CD14-positive monocyte (primary cell): ENCODE measurements at places on chromosomes 16 and 17.

- no peak for DNase-seq
These were observed 6.0 kb downstream of the SOX9 start for GRCh38 chr17:72126575-72127486.

- DNase-seq, result no peak
These were observed 33.9 kb upstream of the CLEC18B start for GRCh38 chr16:74455213-74455612.

- DNase-seq, result no peak
These were observed 41.8 kb downstream of the STAT3 start for GRCh38 chr17:42346481-42346880.

- no peak for DNase-seq
These were observed 54.9 kb downstream of the PMP22 start for GRCh38 chr17:15210247-15210646.

GRCh38 chr17:45098081-45098868, 34.0 kb downstream of the PLCD3 start:
- no peak for DNase-seq

DNA sequence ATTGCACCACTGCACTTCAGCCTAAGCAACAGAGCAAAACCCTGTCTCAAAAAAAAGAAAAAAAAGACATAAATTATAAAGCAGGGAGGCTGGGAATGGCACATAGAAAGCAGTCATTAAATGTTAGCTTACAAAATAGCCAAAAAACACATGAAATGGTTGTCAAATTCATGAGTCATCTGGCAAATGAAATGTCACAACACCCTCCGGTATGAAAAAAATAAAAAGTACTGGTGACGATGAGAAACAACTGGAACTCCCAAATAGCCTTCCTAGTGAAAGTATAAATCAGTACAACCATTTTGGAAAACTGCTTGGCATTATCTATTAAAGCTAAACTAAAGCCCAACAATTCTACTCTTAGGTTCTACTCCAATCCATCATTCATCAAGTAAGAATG, 3.5 kb upstream of the KATNB1 start:
- DNase-seq, result peak; percentile 54

DNA sequence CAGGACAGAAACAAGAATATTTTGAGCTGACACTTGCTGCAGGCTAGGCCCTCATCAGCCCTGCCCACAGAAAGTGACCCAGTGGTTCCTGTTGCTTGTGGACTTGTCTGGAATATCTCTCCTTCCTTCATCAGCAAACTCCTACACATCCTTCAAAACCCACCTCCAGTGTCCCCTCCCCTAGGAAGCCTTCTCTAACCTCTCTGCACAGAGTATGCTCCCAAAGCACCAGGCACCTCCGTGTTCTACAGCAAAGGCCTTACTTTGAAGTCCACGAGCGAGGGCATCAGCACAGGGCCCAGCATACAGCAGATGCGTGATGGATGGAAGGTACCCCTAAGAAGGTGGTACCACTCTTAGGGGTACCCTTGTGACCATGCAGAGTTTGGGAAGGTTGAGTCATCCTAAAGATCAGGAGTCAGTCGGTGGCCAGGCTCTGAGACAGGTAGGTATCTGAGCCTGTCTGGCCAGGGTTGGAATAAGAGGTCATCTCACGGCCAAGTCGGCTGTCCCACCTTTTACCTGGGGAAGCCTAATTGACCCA, 2.0 kb downstream of the CCDC102A start:
- DNase-seq, result no peak

DNA sequence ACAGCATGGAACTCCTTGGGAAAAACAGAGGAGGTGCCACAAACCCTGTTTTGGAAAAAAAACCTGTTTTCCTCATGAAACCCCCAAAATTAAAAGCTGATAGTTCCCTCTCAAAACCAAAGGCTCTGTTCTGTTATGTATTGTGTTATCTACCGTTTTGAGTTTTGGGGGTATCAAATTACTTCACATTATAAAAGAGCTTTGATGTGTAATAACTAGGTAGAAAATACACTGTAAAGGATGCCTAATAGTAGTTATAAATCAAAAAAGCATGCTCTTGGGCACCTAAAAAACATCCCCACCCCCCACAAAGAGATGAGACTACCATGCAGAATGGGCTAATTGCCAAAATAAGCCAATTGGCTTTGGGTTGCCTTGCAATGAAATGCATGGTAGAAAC, 30.8 kb downstream of the C16orf54 start:
- no peak for DNase-seq

DNA sequence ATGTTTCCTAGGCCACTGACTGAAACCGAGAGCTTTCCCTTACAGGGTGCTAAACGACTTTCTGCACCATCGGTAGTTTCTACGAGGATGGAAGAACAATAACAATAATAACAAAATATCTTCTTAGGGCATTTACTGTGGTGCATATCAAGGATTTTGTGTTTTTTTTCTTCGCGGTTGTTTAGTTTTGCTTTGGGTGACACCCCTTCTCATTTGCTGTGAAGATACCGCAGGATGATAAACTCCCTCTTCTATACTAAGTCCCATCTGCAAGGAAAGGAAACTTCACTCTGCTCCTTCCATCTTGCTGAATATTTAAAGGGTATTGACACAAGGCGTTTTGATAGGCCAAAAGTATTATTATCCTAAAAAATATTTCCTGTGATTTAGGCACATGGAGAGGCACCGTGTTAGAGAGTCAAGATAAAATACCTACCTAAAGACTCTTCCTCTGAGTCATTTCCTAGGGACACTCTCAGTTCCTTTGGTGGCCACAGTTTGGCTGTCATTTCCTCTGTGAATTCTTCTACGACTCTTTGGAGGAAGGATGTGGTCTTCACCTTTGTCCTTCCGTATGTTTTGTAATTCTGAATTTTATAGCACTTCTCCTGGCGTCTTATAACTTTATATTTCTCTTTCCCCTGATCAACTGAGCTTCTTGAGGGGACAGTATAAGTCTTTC, 318.8 kb downstream of the CDH13 start:
- DNase-seq, result no peak

DNA sequence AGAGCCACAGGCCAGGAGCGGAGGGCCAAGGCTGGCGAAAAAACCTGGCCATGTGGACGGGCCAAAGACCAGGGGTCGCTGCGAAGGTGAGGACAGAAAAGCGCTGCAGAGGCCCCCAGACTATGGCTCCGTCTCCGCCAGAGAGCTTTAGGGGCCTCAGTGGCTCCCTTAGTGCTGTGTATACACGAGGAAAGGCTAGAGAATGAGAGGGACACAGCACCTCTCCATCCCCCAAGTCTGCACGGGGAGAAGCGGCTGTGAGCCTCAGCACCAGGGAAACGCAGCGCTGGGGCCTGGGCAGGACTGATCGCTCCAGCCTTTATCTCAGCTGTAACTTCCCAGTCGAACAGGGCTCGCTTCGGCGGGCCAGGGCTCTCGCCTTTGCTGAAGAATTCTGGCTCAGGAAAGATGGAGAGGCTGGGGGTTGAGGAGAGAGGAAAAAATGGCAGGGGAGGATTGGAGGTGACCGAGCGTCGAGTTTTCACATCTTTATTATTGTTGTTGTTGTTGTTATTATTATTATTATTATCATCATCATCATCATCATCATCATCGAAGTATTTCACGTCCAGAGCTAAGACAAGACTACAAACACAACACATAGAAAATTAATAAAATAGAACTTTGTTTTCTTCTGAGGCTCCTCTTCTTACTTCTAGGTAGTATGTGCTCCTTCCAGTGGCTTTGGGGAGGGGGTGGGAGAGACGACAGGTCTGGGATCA, 1.9 kb upstream of the HOXB5 start:
- DNase-seq, result no peak

GRCh38 chr17:75689441-75689873, 22.3 kb downstream of the SAP30BP start:
- DNase-seq, result no peak

- DNase-seq, result no peak
These were observed 8.8 kb downstream of the WFIKKN2 start for GRCh38 chr17:50844117-50844700.

DNA sequence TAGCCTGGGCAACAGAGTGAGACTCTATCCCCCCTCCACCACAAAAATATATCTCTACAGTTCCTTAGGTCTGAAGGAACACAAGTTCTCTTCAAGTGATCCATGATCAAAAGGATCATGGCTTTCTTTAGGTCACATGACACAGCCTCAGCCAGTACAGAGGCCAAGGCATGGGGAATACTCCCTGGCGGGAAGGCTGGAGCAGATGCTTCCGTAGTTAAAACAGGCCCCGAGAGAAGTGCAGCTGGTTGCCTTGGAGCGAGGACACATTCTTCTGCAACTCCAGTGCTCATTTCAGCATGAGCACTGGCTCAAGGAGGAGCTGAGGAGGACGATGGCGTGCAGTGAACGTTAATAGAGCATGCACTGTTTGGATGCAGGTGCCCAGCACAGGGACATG, 13.5 kb downstream of the CDIP1 start:
- DNase-seq, result no peak

DNA sequence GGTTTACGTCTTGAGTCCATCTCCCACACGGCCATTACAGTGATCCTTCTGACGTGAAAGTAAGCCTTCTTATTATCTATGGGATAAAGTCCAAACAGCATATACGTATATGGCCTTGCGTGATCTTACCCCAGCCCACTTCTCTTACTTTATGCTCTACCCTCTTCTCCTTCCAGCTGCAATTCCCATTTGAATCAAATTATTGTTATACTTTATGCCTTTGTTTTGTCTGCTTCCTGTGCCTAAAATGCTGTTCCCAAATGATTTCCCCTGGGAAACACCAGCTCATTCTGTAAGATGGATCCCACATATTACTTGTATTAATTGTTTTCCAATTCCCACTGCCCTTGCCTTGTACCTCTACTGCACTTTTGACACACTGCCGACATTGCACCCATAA, 11.2 kb downstream of the UQCRC2 start:
- DNase-seq, result no peak

DNA sequence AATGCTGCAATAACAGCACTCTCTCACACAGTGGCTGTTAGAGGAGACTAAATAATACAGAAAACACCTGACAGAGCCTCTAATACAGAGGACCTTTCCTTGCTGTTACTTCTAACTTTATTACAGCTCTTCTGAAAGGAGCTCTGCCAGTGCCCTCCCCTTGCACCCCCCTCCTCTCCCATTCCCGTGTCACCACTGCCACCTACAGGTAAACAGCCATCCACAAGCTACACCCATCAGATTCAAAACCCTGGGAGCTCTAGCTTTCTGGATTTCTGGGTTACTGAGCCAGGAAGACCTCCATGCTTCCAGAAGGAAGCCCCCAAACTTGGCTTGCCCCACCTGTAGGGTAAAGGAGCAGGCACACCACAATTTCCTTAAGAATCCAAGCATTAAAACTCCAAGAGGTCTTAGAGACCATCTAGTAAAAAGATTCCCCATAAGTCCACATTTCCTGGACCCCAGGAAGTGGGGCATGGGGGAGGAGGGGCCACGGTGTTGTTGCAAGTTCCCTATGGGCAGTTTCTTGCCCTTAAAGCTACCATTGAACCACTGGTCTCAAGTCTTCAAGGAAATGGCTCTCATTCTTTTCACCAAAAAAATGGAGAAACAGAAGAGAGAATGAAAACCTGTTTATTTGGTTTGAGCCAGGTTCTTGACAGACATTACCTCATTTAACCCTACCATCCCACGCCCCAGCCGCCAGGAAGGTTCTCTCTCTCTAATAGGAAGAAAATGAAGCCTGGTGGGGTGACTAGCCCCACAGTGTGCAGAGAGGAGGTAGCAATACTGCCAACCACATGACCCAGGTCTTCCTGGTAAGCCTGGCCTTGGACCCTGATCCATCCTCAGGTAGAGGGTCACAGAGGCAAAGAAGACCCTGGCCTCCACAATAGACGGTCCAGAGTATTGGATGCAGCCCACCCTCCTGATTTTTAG, 52.8 kb downstream of the TOM1L2 start:
- DNase-seq, result peak; percentile 31

DNA sequence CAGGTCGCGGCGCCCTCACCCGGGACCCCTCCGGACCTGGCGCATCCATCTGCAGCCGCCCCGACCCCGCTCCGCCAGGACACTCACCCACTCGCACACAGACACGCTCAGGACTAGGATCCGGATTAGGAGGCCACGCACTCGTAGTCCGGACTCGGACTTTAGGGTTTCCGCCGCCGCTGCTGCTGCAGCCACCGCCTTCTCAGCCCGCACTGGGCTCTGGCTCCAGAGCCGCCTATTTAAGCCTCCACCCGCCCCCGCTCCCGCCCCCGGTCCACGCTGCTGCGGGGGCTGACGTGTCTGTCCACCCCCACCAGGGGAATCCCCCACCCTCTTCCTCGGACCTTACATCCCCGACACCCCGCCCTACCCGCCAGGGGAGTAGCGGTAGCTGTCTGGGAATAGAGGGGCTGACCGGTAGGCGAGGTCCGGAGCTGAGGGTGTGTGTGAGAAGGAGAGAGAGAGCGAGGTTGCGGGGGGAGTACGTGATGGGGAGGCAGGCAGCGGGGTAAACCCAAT, at the start of gene RRAD:
Gene RRAD, minus strand, starts transcription at position 214 of the 519 bp plus-strand sequence. CDS start 356 bp downstream, outside the sequence.
- DNase-seq, result peak; percentile 36

- DNase-seq, result no peak
These were observed 436 bp downstream of the SHPK start for GRCh38 chr17:3635474-3636153.

- peak; percentile 93 for DNase-seq
These were observed 25.6 kb downstream of the IGSF6 start for GRCh38 chr16:21626659-21627277.

DNA sequence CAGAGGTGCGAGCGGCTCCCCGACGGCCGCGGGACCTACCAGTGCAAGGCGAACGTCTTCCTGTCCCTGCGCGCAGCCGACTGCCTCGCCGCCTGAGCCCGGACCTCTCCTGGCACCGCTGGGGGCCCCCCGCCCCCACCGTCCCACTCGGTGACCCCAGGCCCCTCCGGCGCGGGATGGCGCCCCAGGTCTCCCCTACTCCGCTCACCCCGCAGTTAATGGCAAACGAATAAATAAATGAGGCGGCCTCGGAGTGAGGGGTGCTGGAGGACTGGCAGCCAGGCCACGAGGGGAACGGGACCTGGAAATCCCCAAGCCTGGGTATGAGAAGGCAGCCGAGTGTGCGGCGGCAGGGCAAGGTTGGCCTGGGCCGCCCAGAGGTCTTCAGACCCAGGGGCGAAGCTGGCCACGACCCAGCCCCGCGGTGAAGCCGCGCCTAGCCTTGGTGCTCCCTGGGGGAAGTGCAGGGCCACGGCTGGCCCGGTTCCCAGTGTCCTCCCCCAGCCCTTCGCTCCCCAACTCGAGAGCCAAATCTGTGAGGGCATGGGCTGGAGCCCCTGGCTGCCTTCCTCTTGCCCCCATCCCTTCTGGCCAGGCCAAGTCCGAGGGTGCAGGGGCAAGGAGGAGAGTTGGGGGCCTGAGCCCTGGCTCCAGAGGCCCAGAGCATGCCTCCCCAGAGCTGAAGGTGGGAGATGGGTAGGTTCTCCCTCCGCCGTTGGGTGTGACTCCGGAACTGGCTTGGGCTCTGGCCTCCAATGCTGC, 796 bp downstream of the NPB start:
- DNase-seq, result no peak

GRCh38 chr16:4053301-4053845, 62.9 kb downstream of the ADCY9 start:
- peak; percentile 60 for DNase-seq

GRCh38 chr16:67457611-67458010, 23.3 kb downstream of the ATP6V0D1 start:
- DNase-seq, result no peak

GRCh38 chr16:88924834-88925539, 52.0 kb downstream of the CBFA2T3 start:
- DNase-seq, result no peak

- DNase-seq, result no peak
These were observed 678 bp downstream of the TMEM101 start for GRCh38 chr17:44014133-44014436.
